ENCODE measurements at places on chromosomes 7 and 10.

DNA sequence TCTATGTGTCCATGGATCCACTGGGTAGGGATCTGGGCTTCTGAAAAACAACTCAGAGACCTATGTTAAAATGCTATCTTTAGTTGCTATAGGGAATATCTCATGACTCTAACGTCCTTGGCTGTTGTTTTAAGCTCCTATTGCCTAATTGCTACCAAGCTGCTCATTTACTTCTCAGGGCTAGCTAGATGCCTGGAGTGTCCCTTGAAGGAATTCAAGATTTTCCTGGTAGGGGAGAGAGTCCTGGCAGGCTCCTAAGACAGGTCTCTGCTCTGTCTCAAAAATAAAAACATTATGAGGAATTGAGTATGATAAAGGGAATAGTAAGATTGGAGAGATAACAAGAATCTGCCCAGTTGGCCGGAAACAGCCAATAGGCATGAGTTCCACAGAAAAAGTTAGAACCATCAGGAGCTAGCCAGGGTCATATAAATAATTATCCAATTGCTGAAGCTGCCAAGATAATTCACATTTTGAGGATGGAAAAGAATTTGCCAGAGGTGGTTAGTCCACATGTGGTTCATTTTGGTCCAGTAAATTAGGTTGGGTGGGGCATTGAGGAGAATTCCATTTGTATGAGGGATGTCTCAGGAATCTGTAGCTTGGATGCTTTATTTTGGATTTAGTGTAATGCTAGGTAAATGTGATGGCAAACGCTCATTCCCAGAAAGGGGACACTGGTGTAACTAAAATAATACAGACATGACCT is 362.7 kb upstream of the VSTM2A start:
- DNase-seq: no peak

- no peak for DNase-seq
Observed at GRCh38 chr7:91512958-91513357, 248.7 kb downstream of the FZD1 start.

DNA sequence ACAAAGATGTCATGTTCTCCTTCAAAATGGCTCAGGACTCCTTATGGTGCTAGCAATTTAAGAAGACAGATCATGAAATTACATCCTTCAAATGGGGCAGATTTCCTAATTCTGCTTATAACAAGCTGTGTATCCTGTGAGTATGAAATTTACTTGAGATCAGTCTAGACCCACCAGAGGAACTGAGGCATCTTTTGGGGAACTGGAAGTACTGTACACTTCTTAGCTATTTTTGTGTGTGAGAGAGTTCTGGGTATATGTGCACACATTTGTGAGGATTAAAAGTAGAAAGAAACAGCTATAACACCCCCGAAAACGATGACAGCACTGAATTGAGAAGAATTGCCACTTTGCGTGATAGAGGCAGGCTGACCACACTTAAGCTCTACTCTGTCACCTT is 187.0 kb upstream of the CCDC6 start:
- DNase-seq: no peak

- DNase-seq: no peak
Observed at GRCh38 chr10:436911-437665, 252.4 kb downstream of the DIP2C start.

GRCh38 chr10:97572214-97572989 is at the start of gene ANKRD2:
ANKRD2 (plus strand) TSS chr10:97572779; CDS start chr10:97572789, 10 bp downstream.
- peak; percentile 82 for DNase-seq

GRCh38 chr10:126073606-126074005 is 177.2 kb downstream of the FANK1 start:
- DNase-seq: no peak

DNA sequence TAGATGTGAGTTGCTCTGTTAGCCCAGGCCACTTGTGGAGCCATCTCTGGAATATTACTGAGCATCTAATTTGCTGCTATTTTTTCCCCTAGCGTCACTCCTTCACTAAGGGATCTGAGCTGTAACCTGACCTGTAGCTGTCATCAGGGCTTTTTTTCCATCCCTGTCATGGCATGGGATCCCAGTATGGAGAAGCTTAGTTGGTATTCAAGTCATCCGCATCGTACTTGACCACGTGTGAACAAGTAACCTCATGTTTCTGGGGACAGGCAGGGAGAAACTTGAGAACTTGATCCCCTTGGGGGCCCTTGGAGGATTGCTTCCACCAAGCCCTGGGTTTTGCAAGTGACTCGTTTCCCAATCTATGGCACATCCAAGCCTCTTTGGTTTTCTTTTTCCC is 474.4 kb upstream of the GALNT17 start:
- no peak for DNase-seq

DNA sequence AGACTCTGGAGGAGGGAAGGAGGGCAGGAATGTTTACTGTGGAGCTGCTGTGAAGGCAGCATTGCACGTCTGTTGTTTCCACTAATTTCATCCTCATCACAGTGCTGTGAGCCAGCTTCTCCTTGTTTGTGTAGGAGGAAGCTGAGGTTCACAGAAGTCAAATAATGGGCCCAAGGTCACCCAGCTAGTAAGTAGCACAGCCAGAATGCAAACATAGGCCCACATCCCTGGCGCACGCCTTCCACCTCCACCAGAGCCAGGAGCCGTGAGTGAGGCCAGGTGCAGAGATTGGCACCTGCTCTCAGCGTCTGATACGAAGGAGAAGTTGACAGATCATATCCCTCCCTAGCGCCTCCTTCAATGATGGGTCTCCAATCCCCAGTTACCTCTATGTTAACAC is 93.6 kb downstream of the HTR5A start:
- DNase-seq: no peak

DNA sequence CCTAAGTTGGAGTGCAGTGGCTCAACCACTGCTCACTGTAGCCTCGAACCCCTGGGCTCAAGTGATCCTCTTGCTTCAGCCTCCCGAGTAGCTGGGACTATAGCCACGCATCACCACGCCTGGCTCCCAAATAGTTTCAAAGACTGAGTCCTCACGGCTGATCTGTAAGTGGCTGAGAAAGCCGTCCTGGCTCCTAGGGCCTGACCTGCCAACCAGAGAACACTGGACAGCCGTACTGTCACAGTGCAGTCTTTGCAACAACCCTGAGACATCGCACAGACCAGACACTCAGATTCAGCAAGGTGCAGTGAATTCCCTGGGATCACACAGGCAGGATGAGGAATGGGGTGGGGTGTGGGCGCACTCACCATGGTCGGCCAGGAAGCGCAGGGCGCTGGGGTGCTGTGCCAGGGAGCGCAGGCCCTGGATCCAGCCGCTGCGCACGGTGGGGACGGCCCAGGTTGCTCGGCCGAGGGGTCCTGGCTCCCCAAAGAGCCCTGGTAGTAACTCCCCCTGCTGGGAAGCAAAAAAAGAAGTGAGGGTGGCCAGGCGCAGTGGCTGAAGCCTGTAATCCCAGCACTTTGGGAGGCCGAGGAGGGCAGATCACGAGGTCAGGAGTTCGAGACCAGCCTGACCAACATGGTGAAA is 10.7 kb downstream of the BRAT1 start:
- no peak for DNase-seq

DNA sequence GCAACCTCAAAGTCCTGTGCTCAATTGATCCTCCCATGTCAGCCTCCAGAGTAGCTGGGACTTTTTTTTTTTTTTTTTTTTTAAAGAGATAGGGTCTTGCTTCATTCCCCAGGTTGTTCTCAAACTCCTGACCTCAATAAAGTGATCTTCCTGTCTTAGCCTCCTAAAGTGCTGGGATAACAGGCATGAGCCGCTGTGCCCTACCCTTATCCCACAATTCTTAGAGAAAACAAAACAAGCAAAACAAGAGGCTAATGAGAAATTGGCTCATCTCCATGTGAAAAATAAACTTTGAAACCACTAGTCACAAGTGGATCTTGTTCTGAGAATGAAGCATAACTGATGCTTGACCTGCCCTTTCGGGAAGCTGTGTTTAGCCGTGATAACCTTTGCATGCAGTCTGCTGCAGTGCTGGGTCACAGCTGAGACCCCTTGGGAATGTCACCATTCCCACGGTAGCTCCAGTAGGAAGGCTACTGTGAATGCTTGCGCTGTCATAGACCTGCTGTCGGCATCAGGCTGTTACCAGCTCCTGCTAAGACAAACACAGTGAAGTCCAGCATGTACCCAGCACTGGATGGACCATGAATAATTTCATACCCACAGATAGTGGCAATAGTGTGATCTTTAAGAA is 290.7 kb upstream of the KIAA1217 start:
- DNase-seq: no peak

GRCh38 chr10:34047389-34047788 is 712.9 kb upstream of the NRP1 start:
- DNase-seq: no peak

DNA sequence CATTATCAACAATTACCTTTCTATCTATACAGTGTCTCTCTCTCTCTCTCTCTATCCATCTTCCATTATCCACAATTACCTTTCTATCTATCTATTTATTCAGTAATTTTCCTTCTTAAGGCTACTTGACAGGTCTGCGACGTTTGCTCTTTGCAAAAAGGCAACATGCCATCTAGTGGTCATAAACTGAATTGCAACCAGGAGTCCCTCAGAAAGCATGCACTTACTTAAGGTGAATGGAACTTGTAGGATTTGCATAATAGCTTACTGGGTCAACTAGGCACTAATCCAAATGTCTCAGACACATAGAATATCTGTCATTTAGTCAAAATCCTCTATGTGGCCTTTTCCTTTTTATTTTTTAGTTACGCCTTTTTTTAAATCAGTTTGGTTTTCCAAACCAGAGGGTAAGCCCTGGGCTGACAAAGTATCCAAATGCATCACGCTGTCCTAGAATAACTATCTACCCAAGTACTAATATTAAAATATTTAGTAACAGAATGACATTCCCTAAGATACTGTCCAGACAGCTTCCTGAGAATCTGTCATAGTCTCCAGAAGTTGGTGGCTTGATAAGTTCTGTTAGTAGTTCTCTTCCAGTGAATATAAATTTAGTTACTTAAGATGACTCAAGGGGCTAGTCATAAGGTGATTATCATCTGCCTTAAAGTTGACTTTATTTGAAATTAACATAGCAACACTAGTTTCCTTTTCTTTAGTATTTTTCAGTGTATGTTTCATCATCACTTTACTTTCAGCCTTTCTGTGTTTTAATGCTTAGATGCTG is 208.3 kb downstream of the PPP1R3A start:
- peak; percentile 65 for DNase-seq

DNA sequence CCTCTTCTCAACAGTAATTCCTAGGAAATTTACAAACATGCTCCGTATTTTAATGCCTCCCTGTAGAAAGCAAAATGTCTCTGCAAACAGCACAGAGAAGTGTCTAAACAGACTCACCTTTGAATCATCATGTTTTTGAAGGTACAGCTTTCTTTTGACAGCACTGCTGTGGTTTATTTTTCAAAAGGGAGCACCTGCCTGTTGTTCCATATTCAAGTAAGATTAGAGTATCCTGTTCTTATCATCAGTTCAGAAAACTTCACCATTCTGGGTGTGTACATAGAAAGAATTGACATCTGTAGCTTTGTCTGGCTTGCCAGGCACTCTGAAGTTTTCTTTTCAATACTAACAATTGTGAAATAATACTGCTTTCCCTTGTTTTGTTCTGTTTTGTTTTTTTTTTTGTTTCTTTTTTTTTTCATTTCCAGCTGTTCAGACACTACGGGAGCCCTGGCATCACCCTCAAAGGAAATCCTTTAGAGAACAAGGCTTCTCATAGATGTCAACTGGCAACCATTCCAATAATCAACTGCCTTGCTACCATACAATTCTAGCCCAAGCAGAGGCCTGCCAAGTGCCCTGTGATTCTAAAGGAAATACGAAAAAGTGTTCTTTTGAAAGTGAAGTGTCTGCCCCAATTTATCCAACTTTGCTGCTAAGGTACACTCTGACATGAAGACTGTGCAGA is 275.9 kb downstream of the PRPF18 start:
- DNase-seq: no peak

DNA sequence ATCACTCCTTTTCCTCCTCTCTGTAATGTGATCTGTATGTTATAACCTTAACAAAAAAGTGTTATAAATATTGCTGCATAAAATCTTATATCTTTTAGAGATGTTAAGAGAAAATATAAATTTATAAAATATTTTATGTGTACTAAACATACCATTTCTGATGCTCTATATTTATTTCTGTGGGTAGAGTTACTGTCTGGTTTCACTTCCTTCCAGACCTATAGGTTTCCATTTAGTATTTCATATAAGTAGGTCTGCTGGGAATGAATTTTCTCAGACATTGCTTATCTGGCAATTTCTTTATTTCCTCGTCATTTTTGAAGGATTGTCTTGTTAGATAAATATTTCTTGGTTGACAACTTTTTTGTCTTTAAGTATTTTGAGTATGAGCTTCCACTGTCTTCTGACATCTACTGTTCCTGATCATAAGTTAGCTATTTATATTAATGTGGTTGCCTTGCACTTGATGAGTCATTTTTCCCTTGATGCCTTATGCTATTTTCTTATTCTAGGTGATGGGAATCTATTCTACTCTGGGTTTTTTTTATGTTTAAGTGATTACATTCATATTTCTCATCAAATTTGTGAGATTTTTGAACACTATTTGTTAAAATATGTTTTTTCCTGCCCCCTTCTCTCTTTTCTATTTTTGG is 11.2 kb upstream of the THSD7A start:
- DNase-seq: no peak

DNA sequence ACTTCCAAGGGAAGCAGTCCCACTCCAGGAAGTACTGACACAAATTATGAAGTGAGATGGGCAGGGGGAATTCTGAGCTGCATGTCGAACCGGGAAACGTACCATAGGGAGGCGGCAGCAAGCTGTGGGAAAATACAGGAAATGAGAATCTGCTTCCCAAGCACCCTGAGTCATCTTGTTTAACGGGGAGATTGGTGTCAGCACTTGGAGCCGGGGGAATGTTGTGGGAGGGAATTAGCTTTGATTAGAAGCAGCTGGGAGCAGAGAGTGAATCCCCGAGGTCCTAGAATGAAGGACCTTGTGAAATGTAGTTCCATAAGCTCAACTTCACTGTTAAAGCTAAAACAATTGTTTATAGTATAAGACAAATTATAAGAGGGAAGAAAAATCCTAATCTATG is 141.4 kb upstream of the PRKCQ start:
- DNase-seq: no peak

DNA sequence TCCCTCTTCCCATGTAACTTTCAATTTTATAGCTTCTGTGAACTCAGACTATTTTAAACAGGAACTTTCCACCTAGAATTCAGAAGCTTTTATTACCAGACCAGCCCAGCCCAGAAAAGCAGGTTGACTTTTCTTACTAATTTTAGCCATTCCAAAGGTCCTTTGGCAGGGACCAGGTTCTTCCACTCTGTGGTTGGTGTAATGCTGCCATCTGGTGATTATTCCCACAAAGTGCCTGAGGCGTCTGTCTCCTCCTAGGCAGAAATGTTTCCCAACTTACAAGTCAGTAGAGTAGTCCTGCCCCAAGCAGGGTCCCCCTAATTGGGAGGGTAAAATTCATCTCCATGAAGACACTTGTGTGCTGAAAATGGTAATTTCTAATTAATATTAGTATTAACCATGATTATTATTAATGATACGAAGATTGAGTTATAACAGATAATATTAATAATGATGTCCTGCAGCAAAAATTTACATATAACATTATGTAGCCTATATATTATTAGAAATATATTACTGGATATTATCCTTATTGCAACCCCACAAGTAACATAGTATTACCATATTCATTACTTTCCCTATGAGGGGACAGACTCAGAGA is 53.0 kb upstream of the PPP1R17 start:
- peak; percentile 4 for DNase-seq

GRCh38 chr10:88413412-88413811 is 169.7 kb downstream of the RNLS start:
- DNase-seq: no peak
